ENCODE measurements at places on chromosomes 3 and 15.

- DNase-seq = no peak
These were observed 40.2 kb upstream of the TMEM87A start for GRCh38 chr15:42313463-42313862.

GRCh38 chr3:81666502-81667121 is 94.8 kb downstream of the GBE1 start:
- DNase-seq = peak; percentile 36

- no peak for DNase-seq
These were observed 321.4 kb upstream of the IL12A start for GRCh38 chr3:159667261-159667660.

DNA sequence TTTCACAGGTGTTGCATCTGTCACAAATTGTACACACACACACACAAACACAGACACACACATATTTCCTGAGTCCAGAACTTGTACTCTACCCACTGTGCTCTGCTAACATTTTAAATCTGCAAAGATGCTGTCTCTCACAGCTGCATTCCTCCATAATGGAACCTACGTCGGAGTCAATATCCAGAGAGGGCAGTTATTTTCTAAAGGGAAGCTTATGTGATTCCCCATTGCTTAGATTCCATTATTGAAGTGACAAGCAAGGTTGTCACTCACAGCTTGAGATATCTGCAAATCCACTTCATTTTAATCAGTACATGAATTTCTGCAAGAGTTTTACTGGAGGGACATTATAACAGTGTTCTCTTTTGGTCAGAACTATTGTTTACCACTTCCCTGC is 992.4 kb downstream of the NSUN3 start:
- DNase-seq = no peak

DNA sequence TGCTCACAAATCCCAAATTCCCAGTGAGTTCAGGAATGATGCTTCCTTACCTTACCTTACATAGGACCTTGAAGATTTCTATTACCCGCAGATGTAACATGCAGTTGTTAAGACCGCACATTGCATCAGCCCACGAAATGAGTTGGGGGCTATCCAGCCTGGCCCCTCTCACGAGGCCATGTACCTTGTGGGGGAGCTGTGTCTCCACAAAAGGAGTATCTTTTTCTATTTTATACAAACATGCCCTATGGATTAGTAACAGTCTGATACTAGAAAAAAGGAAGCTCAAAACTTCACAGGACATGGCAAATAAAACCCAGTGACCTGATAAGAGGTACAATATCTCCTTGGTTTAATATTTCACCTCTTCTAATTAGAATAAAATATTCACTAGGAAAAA is 1086.8 kb upstream of the CFAP20DC start:
- DNase-seq = no peak

- DNase-seq = no peak
These were observed 179.4 kb downstream of the CHST2 start for GRCh38 chr3:143298886-143299535.

- no peak for DNase-seq
These were observed 29.5 kb downstream of the TBC1D2B start for GRCh38 chr15:78047761-78048627.

- no peak for DNase-seq
These were observed 19.9 kb downstream of the RPLP1 start for GRCh38 chr15:69472562-69472961.

GRCh38 chr3:171456765-171457606 is 3.2 kb downstream of the TNIK start:
- DNase-seq = no peak

DNA sequence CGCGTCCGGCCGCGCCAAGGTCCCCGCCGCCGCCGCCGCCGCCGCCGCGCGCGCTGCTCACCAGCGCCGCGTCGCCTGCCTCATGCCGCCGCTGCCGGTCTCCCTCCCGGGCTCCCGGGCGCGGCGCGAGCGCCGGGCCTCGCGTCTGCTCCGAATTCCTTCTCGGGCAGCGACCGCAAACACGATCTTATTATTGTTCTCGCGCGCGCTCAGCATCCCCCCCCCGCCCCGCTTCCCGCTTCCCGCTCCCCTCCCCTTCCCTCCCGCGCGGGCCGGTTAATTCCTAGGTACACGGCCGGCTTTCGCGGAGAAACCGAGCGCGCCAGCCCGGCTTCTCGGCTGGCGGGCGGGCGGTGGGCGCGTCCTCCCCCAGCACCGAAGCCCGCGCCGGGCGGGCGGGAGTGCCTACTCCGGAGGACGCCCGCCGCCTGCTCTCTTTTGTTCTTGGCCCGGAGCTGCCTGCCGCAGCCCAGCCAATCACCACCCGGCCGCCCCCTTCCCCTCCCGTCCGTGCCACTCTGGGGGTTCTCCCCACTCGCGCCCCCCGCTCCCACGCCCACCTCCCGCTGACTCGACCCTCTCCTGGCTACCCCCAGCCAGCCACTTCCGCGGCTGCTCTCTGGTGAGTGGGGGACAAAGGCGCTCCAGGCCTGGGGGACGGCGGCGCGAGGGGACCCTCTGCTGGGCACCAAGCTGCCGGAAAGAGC is at the start of gene HDGFL3:
Gene HDGFL3, minus strand, starts transcription at position 164 of the 707 bp plus-strand sequence. CDS start 409 bp downstream, outside the sequence.
- DNase-seq = peak; percentile 62

DNA sequence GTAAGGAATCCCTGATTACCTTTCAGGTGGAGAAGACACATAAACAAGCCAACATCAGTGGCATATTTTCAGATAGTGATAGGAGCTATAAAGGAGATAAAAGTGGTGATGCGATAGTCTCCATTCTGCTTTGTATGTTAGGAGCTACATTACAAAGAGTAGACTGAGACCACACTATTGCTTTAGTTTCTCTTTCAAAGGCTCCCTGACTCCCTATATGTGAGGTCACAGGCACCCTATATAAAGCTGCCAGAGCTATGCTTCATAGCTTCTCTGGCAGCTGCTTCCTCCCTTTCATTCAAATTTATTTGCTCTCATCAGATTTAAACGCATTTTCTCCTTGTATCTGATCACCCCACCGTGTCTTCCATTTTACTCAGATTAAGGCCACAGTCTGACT is 466.6 kb downstream of the IL5RA start:
- DNase-seq = no peak

DNA sequence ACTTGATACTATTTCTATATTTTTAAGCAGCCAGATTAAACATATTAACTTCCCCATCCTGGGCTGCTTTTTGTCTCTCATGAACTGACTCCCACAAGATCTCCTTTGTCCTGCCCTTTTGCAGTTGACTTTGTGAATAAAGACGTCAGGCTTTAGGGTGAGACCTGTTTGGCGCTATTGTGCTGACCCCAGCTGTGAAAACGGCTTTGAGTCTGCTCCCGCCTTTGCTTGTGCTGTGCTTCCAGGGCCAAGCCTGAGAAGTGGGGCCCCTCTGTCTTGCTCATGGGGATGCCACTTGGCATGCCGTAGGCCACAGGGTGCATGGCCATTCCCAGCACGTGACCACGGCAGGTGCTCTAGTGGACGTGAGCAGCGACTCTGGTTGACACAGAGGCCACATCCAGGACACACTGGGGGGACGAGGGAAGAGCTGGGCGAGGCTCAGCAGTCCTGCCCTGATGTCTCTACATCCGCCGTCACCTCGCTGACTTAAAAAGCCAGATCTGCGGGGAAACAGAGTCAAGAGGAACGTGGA is 268.9 kb upstream of the LYSMD4 start:
- DNase-seq = no peak

- no peak for DNase-seq
These were observed 1481.5 kb downstream of the OTOL1 start for GRCh38 chr3:162978136-162978535.

GRCh38 chr3:13231781-13232666 is 158.8 kb upstream of the IQSEC1 start:
- DNase-seq = no peak
